ENCODE measurements at places on chromosomes 5 and 9.

DNA sequence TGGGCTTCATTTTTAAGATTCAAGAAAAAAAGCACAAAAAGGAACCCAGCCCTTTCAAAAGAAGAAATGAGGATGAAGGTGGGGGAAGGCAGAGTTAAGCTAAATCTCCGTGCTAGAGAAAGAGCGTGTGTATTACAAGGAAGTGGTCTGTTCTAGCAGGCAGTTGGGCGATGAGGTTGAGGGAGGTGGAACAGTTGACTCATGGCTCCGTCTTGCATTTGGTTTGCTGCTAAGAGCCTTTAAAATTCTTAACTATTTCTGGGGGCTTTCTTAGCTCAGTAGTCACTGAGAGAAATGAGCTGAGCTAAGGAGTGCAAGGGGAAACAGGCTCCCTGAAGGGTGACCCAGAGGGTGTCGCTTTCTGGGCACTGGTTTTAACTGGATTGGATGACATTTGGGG is 117.4 kb downstream of the GCNT1 start:
- DNase-seq = no peak

- no peak for DNase-seq
These were observed 189.2 kb downstream of the TARS1 start for GRCh38 chr5:33629999-33630398.

DNA sequence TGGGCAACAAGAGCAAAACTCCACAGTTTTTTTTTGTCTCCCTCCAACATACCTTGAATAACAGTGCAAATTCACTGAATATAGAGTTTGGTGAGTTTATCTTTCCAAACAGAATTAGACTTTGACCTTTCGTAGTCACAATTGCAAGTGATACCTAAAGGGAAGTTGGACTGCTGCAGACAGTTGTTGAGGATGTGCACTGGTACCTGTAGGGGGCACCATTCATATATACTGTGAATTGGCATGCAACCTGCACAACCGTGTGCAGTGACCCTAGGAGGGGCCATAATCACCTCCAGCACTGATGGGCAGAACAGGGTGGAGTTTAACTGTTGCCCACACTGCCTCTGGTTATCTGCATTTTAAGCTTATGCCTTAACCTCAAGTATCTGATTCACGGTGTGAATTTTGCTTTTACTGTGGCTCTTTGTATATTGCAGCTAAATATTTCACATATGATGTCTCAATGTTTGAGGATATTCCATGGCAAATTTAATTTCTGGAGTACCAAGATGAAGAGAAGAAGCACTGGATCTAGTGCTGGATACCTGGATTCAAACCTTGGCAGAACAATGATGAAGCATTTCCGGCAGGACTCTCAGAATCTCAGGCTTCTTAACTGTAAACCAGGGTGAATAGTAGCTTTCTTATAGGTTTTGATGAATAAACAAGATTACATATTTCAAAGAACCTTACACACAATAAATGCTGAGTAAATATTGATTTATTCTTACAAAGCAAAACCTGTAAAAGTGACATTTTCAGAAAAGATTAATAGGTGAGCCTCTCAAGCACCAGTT is 144.3 kb downstream of the ACTBL2 start:
- no peak for DNase-seq

DNA sequence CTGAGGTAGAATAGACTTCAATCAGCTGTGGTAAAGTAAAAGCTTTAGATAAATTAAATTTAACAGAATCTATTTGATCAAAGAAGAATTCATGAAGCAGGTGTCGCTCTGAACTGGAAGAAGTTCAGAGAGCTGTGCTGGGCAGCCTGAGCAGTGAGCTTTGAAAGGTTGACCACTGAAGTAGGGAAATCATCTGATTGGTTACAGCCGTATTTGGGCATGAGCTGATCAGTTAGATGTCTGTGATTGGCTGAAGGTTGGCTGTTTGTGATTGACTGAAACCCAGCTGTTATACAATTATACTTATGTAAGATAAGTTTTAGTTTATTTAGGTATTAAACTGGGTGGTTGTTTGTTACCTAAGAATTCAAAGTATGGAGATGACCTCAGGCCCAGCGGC is 1174.6 kb downstream of the CDH9 start:
- no peak for DNase-seq

All from NCI-H1694 (cell line).